CD4-positive, alpha-beta T cell (primary cell): ENCODE measurements at places on chromosomes 5 and 9.

DNA sequence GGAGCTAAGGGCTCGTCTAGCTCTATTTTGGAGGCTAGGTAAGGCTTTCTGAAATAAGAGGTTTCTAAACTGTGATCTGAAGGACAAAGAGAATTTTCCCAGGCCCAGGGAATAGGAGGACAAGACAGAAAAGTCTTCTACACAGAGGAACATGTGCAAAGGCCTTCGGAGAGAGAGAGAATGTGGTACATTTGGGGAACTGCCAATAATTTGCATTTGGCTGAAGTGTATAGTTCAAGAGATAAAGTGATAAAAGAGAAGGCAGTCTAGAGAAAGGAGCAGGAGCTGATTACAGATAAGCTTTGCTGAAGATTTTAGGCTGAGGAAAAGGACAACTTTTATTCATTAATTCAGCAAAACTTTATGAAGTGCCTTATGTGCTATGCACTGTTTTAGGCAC, 214.4 kb upstream of the ELL2 start:
- DNase-seq = no peak

- peak; percentile 50 for DNase-seq
Measured at GRCh38 chr9:86098824-86099700, at the start of gene GOLM1. Gene GOLM1, minus strand, starts transcription at chr9:86099558. Its CDS starts 20,238 bp downstream, at chr9:86079320.

- no peak for DNase-seq
Measured at GRCh38 chr5:90097082-90097477, 312.5 kb downstream of the CETN3 start.

DNA sequence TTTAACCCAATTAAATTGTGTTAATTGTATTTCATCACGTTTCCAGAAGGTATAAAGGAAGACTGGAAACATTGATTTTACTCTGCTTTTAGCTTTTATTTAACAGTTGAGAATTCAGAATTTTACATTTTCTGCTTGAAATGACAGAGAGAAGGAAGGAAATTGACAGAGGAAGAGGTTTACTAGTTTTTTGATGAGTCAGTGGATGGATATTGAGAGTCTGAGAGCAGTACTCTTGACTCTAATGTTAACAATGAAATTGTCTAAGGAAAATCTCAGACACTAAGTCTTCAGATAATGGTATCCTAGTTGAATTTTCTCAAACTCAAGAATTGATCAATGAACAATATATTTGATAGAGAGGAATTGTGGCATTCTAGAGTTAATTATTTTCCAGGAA, 60.6 kb downstream of the IPO11 start:
- no peak for DNase-seq

DNA sequence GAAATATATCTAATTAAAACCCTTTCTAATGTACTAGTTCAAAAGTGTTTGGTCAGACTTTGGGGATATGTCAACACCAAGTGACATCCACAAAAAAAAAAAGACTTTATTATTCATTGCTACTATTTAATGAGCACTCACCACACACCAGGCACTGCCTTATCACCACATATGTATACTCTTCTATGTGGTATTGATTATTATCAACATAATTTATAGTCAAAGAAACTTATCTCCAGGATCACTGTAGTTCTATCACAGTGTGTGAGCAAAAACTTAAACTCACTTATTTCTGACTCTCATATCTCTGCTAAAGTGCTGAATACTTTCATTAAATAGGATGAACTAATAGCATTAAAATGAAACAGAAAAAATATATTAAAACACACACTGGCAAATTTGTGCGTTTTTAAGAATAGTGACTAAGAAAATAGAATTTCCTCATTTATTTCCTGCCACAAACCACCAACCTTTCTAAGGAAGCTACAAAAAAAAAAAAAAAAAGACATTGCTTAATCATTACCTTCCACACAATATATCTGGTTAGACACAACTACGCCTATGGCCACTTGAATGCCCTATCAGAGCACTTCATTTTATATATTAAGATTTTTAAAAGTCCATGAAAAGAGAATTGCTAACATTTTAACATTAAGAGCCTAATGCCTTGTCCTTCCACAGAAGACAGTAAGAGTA, 12.8 kb downstream of the SLCO4C1 start:
- DNase-seq = peak; percentile 6

DNA sequence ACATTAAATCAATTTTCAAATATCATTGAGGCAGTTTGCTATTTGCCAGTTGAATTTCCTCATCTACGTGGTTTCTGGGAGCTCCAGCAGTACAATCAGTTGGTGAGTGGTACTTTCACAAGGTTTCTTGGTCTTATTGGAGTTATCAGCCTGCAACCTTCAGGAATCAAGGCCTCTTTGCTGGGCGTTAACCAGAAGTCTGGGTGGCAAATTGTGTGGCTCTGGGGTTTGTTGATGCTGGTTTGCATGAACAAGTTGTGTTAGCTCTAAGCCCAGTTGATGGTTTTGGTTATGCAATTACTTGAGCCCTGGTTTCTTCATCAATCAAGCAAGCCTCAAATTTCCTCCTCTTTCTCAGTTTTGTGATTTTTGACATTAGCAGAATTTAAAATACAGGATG, 152.9 kb upstream of the ANKRD55 start:
- no peak for DNase-seq

DNA sequence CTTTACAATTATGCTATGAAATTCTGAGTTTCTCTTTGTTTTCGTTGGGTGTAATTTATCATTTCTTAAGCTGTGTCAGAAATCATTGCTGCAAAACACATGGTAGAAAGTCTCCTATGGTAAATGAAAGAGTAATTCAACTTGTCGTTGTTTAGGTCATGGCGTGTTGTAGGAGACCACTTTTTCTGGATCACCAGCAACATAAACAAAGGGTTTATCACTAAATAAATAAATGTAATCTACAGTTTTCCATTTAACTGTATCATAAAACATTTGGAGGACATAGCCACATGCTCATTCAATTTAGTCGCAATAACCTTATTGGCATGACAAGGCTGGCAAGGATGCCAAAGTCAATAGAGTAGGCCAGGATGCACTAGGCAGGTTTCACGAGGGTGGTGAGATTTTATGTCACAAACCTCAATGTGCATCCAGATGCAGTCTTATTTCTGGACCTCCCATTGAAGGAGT, 154.4 kb upstream of the ERCC6L2 start:
- DNase-seq = no peak
